ENCODE measurements at places on chromosomes 13 and 19.

GRCh38 chr19:18161636-18162002, 8.7 kb downstream of the PIK3R2 start:
- DNase-seq, result no peak

DNA sequence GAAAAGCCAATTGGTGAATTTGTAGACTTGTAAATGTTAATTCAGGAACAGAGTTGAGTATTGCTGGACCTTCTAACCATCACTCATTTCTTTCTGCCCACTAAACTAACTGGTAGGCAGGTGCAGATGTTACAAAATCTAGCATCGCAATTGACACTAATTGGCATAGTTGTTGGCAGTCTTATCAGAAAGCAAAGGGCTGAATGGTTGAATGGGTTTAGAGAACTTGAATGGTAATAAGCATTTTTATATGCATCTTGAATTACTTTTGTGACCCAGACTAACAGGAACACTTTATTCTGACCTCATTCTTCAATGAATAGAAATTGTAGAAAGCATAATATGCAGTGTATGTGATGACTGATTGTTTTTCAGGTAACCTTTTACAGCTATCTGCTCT, 189.1 kb downstream of the GGACT start:
- DNase-seq, result no peak

GRCh38 chr13:107395927-107396662, 819.2 kb downstream of the LIG4 start:
- DNase-seq, result no peak

DNA sequence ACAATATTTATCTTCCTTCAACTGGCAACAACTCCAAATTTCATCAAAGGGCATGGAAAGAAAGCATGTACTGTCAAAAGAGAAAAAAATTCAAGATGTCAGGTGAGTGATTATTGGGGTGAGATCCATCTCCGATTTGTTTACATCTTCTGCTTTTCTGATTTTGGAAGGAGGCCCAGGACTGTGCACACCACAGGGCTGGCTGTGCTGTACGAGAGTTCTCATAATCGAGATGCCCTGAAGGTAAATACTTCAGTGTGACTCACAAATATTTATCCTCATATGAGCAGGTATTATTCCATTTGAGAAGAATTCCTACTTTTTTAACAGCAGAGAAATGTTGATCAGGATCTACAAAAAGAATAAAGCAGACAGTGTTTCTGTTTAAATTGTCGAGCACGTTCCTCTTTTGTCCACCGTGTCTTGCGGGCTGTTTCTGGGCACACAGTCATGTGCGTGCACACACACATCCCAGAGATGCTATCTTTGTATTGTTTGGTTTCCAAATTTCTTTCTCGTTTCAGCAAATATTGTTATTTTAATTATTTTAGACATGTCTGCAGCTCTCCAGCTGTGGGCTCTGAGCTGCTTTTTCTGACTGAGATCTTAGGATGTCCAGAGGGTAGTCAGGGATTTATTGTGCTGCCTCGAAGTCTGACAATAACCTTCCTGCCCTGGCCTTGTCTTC, 103.8 kb downstream of the KL start:
- no peak for DNase-seq

DNA sequence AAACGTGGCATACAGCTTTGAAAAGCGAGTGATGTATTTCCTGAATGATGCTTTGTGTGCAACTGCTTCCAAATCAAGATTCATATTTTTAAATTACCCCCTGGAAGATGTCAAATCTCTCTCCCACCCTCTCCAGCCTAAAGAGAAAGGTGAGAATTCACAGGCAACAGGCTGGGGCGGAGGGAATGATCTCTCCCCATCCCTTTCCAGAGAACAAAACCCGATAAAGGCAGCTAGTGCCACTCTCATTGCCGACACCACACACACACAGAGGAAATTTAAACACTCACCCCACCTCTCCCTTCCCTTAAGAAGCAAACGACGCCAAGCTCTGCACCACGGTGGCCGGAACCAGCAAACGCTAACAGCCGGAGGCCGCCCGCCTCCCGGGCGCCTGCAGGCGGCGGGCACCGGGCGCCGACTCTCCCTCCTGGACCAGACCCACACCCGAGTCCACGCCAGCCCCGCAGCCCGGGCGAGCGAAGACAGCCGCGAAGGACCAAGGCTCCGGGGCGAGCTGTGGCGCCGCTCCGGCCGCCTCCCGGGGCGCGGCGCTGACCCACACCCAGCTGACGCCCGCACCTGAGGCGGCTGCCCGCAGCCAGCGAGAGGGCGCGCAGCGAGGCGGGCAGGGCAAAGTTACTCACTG, 477 bp downstream of the LNX2 start:
- DNase-seq, result peak; percentile 62

DNA sequence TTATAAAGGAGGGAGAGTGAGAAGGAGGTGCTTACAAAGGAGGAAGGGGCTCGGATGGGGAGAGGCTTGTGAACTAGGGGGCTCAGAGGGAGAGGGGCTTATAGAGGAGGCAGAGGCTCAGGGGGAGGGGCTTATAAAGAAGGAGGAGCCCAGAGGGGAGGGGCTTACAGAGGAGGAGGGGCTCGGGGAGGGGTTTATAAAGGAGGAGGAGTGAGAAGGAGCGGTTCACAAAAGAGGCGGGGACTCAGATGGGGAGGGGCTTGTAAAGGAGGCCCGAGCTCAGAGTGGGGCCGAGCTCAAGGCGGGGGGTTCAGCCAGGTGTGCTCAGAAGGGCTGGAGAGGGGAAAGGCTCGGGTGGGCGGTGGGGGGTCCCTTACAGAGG, 500 bp downstream of the SMIM24 start:
- peak; percentile 35 for DNase-seq

DNA sequence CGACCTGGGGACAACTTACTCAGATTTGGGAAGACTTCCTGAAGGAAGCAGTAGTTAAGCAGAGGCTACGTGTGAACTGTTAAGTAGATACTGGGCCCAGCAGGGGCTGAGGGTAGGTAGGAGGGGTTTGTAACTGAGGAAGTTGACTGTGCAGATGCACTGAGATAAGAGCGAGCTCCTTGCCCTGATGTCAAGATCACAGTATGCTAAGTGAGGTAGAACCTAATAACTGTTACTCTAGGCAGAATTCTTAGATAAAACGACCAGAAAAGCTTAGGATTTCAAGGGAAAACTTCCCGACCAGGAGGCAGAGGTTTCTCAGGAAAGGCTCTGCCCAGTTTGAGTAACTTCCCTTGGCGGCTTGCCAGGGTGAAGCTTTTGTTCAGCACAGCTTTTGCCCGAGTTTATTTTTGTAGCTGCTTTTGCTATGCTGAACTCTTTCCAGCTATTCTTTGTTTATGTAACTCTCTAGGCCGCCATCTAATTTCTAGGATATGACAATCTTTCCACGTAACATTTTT, 632.1 kb downstream of the DIAPH3 start:
- DNase-seq, result no peak

- peak; percentile 60 for DNase-seq
Measured at GRCh38 chr13:28049880-28050875, 50.2 kb downstream of the FLT3 start.

GRCh38 chr13:23510544-23510916, 59.7 kb upstream of the TNFRSF19 start:
- no peak for DNase-seq

DNA sequence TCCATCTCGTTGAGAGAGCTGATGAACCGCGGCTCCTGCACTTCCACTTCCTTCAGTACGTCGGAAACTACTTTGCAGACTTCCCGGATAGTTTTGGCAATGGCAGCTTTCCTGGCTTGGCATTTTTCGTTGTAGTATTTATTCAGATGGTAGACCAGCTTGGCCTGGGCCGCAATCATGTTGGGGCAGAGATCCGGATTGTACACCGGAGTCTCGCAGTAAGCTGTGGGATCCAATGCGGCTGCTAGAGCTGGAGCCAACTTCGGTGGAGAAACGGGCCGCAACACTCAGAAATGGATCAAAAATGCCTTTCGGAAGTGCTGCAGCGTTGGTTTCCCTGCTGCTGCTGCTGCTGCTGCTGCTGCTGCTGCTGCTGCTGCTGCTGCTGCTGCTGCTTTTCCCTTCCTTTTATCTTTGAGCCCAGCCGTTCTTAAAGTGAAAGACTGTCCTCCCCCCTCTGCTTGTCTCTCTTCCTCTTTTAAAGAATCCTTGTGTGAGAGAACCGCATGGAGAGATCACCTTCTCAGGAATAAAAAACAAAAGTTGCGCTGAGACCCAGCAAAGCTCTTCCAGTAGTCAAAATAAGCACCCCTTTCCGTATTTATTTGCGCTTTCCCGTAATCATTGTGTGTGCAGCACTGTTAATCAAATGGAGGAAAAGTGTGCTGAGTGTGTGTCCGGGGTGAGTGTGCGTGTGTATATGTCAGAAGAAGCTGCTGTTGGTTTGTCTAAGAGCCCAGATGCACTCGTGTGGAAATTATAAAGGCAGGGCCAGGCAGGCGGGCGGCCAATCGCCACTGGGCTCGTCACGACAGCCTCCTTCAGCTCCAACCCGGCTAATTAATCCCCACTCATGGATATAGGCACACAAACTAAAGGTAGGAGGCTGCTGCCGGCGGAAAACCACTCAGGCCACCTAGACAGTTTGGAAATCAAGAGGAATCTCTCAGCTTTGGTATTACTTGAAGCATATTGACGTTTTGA, at the start of gene MAB21L1:
Gene MAB21L1, minus strand, starts transcription at position 730 of the 984 bp plus-strand sequence. Its CDS starts 551 bp downstream, at position 179.
- DNase-seq, result peak; percentile 33

DNA sequence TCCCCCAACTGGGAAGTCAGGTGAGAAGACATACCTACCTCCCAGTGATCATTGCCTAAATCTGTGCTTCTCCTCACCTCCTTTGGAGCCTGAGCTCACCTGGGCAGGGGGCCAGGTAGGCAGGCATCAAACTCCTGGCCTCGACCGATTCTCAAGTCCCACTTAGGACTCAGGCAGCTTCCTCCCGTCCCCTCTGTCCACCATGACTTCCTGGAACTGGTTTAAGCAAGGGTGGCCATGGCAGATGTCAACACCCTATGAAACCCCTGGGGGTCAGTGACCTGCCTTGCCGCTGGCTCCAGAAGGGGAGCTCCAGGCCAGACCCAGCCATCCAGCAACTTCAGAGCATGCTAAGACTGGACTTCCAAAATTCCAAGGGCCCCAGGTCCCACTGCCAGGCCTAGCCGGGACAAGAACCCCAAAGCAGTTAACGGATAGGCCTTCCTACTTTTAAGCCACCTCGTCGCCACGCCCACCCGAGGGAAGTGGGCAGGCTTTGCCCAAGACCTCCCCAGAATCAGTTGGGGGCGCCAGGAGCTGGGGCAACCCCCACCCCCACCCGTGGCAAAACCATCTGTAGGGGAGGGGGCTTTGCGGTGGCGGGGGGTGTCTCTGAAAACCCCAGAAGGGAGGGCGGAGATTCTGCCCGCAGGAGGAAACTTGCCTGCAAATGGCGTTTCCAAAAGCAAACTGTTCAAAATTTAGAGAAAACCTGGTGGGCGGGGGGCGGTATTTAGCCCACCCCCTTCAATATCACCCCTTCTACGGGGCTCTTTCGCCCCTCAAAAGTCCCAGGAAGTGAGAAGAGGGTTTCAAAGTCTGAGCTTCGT, 657 bp downstream of the PLIN3 start:
- peak; percentile 65 for DNase-seq

- DNase-seq, result no peak
Measured at GRCh38 chr13:19646063-19646462, 12.6 kb downstream of the MPHOSPH8 start.

DNA sequence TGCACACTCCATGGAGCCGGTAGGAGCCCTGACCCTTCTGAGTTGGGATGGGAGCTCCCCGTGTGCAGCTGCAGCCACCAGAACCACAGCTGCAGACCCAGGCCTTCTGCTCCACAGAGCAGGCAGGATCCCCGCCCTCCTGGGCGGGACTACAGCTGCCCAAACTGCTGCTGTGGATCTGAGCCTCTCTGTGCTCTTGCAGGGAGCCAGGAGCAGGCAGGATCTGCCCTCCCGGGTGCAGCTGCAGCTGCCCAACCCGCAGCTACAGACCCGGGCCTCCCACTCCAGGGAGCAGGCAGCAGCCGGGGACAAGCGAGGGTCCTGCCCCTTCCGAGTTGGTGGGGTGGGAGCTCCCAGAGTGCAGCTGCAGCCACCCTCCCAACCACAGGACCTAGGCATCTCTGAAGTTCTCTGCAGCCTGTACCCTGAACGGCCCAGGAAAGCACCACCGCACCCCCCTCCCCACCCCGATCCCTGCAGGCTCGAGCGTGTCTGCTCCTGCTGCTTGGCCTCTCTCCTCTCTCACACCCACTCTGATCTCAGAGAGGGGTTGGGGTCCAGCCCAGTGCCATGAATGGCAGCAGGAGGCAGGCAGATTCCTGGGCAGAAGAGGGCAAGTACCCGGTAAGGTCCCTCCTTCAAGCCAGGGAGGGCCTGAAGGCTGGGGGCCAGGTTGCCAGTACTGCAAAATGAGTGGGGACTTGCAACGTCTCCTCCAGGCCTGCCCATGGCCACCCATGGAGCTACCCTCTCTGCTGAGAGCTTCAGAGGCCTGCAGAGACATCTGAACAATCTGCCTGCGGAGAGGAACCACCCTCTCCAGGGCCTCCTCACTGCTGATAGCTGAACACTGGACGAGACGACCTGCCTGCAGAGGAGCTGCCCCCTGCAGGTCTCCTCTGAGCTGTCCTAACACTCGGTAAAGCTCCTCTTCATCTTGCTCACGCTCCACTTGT, 16.4 kb upstream of the EMP3 start:
- DNase-seq, result peak; percentile 38

DNA sequence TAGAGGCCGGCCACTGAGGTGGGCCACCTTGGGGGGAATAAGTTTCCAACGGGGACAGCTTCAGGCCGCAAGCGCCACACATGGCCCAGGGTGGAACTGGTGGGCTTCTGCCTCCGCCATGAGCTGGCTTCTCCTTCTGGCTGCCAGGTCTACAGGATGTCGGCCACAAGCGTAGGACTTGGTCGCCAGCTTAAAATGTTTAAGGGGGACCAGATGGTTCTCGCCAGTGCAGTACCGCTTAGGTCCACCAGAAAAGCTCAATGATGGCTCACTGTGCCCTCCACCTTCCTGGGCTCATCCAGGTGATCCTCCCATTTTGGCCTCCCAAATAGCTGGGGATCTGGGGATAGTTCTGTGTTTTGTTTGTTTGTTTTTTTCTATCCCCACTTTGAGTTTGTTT, 38.7 kb upstream of the ZNF254 start:
- DNase-seq, result no peak

GRCh38 chr19:11397089-11397610, 13.0 kb upstream of the EPOR start:
- DNase-seq, result no peak

- DNase-seq, result no peak
Measured at GRCh38 chr19:54795758-54796157, 7.7 kb upstream of the KIR2DL4 start.

- DNase-seq, result no peak
Measured at GRCh38 chr19:10870501-10870954, 825 bp upstream of the CARM1 start.

- DNase-seq, result no peak
Measured at GRCh38 chr19:5585461-5586299, 17.9 kb upstream of the TINCR start.

GRCh38 chr13:21579754-21580316, 24.1 kb downstream of the MICU2 start:
- DNase-seq, result peak; percentile 76

GRCh38 chr19:6041071-6041470, 63.1 kb upstream of the RANBP3 start:
- DNase-seq, result no peak

GRCh38 chr19:38840583-38840968, 9.0 kb upstream of the ECH1 start:
- no peak for DNase-seq

All from GM12865 (cell line).